Activated CD4-positive, alpha-beta T cell treated with anti-CD3 and anti-CD28 coated beads, Interleukin-2, amount 10 ng/mL, durations not matched to agents 24 days and 14 days (primary cell): ENCODE measurements at places on chromosomes 16 and 17. TPM values are rescaled to one million over a fixed set of nuclear protein-coding genes. Genes with fewer than 3 reads are reported as not detected.

DNA sequence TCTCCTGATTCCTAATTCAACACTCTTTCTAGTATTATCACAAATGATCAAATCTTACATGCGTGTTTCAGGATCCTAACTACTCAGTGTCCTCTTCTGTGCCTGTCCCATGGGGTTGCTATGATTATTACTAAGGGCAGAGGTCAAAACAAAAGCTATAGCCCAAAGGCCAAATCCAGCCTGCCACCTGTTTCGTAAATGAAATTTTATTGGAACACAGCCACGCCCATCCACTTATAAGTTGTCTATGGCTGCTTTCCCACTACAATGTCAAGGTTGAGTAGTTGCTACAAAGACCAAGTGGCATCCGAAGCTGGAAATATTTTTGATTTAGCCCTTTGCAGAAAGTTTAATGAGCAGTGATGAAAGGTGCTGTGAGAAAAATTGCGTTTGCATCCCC lies 336.6 kb downstream of the TMEM114 start:
- no peak overlapping the region for H3K4me3 ChIP-seq
- H3K4me1 ChIP-seq = peaks cover 4% of the 10 kb centered on the region
- H3K36me3 ChIP-seq = no peaks in the 10 kb centered on the region
- H3K27ac ChIP-seq = no peak overlapping the region

DNA sequence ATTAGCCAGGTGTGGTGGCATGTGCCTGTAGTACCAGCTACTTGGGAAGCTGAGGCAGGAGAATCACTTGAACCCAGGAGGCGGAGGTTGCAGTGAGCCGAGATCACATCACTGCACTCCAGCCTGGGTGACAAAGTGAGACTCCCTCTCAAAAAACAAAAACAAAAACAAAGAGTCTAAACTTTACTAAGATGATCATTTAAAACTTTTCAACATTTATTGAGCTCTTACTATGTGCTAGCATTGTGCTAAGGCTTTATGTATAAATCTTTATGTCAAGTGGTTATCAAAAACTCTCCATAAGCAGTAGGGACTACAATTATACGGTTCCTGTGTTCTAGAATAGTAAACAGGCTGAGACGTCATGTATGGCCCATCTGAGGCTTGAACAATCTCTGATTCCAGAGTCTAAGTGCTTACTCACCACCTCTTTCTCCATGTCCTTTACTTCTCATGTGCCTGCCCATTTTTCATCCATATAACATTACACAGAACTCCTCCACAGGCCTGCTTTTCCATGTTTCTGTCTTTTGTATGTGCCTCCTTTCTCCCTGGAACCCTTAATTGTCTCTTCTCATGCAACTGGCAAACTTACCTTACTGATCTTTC lies 66.7 kb downstream of the NUP88 start:
- H3K4me1 ChIP-seq = no peaks in the 10 kb centered on the region
- peak; percentile 38 for DNase-seq
- H3K27me3 ChIP-seq = no peaks in the 10 kb centered on the region
- H3K4me3 ChIP-seq = no peak overlapping the region
- no peak overlapping the region for H3K27ac ChIP-seq
- H3K36me3 ChIP-seq = peaks cover 49% of the 10 kb centered on the region

GRCh38 chr16:67176662-67177061 lies 6.3 kb downstream of the NOL3 start:
- DNase-seq = no peak
- H3K27me3 ChIP-seq = no peaks in the 10 kb centered on the region
- H3K27ac ChIP-seq = no peak overlapping the region

DNA sequence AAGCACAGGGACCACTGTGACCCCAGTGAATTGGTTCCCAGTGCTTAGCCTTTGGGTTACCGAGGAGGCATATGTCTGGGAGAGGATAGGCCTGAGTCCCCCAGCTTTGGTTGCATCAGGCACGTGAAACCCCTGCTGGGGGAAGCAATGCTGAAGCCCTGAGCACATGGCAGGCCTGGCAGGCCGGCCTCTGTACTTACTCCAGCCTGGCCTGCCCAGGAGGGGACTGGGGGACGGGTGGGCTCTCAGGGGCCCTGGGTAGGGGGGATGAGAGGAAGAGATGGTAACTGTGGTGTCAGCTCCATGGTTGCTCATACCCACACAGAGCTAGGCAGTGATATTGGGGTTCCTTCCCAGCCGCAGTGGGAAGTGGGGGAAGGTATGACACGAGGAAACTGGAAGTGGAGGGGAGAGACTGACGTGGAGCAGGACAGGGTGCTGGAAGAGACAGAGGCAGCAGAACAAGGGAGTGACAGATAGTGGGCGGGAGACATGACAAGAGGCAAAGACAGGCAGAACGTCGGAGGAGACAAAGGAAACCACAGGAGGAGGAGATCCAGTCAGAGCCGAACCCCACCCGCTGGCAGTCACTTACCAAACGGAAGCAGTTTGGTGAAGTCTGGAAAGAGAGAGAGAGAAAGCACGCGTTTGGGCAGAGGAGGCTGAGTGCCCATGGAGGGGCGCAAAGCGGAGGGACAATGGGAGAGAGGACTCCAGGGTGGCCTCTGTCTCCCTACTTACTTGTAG lies 9.1 kb downstream of the TMEM208 start:
- peaks cover 60% of the 10 kb centered on the region for H3K36me3 ChIP-seq
- no peak for DNase-seq
- peak overlapping the region; percentile 90 for H3K27ac ChIP-seq
- no peaks in the 10 kb centered on the region for H3K27me3 ChIP-seq

DNA sequence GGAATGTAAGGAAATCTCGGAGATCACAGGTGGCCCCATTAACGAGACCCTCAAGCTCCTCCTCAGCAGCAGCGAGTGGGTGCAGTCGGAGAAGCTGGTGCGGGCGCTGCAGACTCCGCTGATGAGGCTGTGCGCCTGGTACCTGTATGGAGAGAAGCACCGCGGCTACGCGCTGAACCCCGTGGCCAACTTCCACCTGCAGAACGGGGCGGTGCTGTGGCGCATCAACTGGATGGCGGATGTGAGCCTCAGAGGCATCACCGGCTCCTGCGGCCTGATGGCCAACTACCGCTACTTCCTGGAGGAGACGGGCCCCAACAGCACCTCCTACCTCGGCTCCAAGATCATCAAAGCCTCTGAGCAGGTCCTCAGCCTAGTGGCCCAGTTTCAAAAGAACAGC lies 16.2 kb downstream of the MLYCD start:
- no peak for DNase-seq
- H3K4me3 ChIP-seq = no peak overlapping the region
- no peaks in the 10 kb centered on the region for H3K4me1 ChIP-seq
- no peak overlapping the region for H3K27ac ChIP-seq
- no peaks in the 10 kb centered on the region for H3K27me3 ChIP-seq

- no peaks in the 10 kb centered on the region for H3K27me3 ChIP-seq
- peaks cover 68% of the 10 kb centered on the region for H3K36me3 ChIP-seq
- no peak overlapping the region for H3K27ac ChIP-seq
- no peak overlapping the region for H3K4me3 ChIP-seq
- DNase-seq = no peak
Measured at GRCh38 chr17:64042700-64043485, 22.5 kb upstream of the ICAM2 start.

DNA sequence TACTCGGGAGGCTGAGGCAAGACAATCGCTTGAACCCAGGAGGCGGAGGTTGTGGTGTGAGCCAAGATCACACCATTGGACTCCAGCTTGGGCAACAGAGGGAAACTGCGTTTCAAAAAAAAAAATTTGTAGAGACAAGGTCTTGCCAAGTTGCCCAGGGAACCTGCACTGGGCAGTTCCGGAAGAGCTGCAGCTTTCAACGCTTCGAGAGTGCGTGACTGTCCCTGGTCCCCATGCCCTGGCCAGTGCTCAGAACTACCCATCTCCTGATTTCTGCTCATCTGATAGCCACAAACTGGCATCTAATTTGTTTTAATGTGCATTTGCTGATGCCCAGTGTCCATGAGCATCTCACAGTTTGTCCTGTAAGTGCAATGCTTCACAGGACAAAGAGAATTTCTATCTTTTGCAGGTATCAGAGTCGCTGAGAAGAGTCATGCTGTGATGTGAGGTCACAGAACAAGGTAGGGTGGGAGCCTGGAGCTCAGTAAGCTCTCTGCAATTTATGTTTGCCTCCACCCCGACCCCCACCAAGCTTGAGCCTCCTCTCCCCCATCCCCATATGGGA lies 3.9 kb downstream of the ACTG1 start:
- peak overlapping the region; percentile 99 for H3K4me3 ChIP-seq
- H3K4me1 ChIP-seq = peaks cover 23% of the 10 kb centered on the region
- H3K36me3 ChIP-seq = peaks cover 45% of the 10 kb centered on the region
- H3K27ac ChIP-seq = peak overlapping the region; percentile 78
- no peak for DNase-seq

DNA sequence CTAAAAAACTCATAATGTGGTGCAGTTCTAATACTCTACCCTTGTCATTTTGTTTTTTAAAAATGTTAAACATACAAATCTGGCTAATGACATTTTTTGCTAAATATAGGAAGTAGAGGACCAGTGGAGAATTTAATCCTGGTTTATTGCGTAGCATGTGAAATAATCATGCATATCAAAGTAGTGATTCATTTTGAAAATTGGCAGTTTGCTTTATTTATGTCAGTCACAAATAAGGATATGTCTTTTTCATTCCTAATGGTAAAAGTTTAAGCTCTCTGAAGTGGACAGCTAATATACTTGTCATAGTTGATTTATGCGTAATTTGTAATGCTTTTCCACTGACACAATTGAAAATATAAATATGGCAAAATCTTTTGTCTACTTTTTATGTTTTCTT lies 224.2 kb downstream of the BCAS3 start:
- H3K36me3 ChIP-seq = no peaks in the 10 kb centered on the region
- no peaks in the 10 kb centered on the region for H3K4me1 ChIP-seq
- no peaks in the 10 kb centered on the region for H3K27me3 ChIP-seq
- no peak overlapping the region for H3K4me3 ChIP-seq

Gene JPT2
- 119 and 120 TPM in 2 replicates for total RNA-seq

- no peaks in the 10 kb centered on the region for H3K36me3 ChIP-seq
- H3K4me1 ChIP-seq = peaks cover 2% of the 10 kb centered on the region
- no peak overlapping the region for H3K4me3 ChIP-seq
Measured at GRCh38 chr16:83717308-83717707, 90.5 kb upstream of the HSBP1 start.

Gene TNFAIP1
- total RNA-seq = 30.8 and 32.7 TPM in 2 replicates

GRCh38 chr16:66958857-66959703 lies 2.0 kb upstream of the CES3 start:
- H3K4me1 ChIP-seq = peaks cover 35% of the 10 kb centered on the region
- H3K4me3 ChIP-seq = no peak overlapping the region
- no peaks in the 10 kb centered on the region for H3K36me3 ChIP-seq
- DNase-seq = no peak

Gene C16orf92
- not detected in 2 replicates for total RNA-seq

DNA sequence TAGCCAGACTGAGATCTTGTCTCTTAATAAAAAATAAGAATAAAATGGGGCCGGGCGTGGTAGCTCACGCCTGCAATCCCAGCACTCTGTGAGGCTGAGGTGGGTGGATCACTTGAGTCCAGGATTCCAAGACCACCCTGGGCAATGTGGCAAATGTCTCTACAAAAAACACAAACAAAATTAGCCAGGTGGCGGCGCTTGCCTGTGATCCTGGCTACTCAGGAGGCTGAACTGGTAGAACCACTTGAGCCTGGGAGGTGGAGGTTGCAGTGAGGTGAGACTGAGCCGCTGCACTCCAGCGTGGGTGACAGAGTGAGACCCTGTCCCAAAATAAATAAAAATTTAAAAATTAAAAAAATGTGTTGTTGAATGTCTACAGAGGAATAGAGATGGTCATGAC lies 2.9 kb upstream of the DEF8 start:
- no peak overlapping the region for H3K27ac ChIP-seq
- H3K4me1 ChIP-seq = peaks cover 7% of the 10 kb centered on the region
- H3K27me3 ChIP-seq = peaks cover 35% of the 10 kb centered on the region
- DNase-seq = no peak
- no peak overlapping the region for H3K4me3 ChIP-seq
- no peaks in the 10 kb centered on the region for H3K36me3 ChIP-seq

- no peak for DNase-seq
- no peak overlapping the region for H3K4me3 ChIP-seq
- no peaks in the 10 kb centered on the region for H3K36me3 ChIP-seq
- H3K4me1 ChIP-seq = no peaks in the 10 kb centered on the region
Measured at GRCh38 chr16:83458612-83459011, 349.2 kb upstream of the HSBP1 start.

DNA sequence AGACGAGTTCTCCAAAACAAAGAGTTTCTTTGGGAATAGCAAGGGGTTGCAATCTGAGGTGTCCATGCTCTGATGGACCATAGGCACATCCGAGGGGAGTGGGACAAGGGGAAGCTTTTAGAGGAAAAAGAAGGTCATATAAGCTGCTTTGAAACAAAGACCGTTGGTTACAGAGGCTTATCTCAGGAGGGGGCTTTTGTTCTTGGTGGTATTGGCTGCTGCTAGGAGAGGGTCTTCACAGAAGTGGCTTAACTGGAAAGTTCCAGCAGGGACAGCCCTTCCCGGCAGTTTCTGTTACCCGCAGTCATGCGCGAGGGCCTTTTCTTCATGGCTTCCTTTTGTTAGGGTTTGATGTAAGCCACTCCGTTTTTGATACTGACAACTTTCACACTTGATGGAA lies 76.0 kb downstream of the RAP1GAP2 start:
- no peaks in the 10 kb centered on the region for H3K27me3 ChIP-seq
- H3K4me3 ChIP-seq = no peak overlapping the region
- H3K4me1 ChIP-seq = no peaks in the 10 kb centered on the region
- no peak for DNase-seq
- no peak overlapping the region for H3K27ac ChIP-seq

DNA sequence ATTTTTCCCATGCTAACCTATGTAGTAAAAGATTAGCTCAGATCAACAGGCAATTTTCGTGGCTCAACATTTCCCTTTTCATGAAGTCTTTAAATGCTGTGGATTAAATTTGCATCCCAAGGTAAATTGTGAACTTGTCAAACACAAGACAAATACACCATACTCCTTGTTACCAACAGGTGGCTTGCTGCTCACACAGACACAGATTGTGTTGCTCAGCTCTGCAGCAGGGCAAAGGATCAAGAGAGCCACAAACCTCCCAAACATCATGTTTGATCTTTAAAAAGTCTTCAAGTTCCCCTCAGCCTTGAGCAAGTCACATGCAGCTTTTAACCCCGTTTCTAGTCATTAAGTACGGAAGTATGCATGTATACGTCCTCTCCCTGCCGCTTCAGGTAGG lies 119.6 kb upstream of the CNTNAP4 start:
- no peaks in the 10 kb centered on the region for H3K27me3 ChIP-seq
- no peak for DNase-seq
- H3K4me3 ChIP-seq = no peak overlapping the region
- no peaks in the 10 kb centered on the region for H3K36me3 ChIP-seq
- H3K4me1 ChIP-seq = no peaks in the 10 kb centered on the region

- no peak overlapping the region for H3K4me3 ChIP-seq
- no peak for DNase-seq
- peaks cover 11% of the 10 kb centered on the region for H3K4me1 ChIP-seq
- H3K27me3 ChIP-seq = no peaks in the 10 kb centered on the region
- H3K36me3 ChIP-seq = peaks cover 11% of the 10 kb centered on the region
Measured at GRCh38 chr16:81612351-81613163, 166.5 kb upstream of the PLCG2 start.

- H3K27ac ChIP-seq = peak overlapping the region; percentile 69
- H3K27me3 ChIP-seq = no peaks in the 10 kb centered on the region
- no peak overlapping the region for H3K4me3 ChIP-seq
- no peak for DNase-seq
- H3K36me3 ChIP-seq = peaks cover 44% of the 10 kb centered on the region
Measured at GRCh38 chr17:21029036-21029435, 13.8 kb downstream of the USP22 start.

Gene PLA2G10
- total RNA-seq = not detected in 2 replicates
